ENCODE measurements at places on chromosomes 2 and 18.

- DNase-seq: no peak
Measured at GRCh38 chr18:32177530-32177929, 12.3 kb upstream of the MEP1B start.

DNA sequence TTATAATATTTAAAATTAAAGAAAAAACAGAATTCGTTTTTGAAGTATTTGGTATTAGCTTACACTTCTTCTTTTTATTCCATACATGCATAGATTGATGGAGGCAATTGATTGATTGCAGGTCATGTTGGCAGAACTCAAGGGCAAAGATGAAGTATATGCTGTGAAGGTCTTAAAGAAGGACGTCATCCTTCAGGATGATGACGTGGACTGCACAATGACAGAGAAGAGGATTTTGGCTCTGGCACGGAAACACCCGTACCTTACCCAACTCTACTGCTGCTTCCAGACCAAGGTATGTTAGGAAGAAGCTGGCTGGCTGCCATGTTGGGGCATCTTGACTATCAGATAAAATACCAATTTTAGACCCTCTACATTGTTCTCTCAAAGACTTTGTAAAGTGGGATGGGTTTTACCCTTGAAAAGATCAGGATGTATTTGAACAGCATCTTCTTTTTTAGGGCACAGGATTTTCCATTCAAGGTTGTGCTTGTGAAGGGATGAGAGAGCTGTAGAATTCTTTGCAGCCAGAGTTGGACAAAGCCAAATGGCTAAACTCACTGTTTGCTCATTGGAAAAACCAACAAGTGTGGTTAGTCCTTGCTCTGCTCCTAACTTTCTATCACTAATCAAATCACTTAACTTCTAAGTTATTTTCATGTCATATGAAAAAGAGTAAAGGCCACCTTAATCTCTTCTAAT lies 286.8 kb upstream of the EPAS1 start:
- no peak for DNase-seq

DNA sequence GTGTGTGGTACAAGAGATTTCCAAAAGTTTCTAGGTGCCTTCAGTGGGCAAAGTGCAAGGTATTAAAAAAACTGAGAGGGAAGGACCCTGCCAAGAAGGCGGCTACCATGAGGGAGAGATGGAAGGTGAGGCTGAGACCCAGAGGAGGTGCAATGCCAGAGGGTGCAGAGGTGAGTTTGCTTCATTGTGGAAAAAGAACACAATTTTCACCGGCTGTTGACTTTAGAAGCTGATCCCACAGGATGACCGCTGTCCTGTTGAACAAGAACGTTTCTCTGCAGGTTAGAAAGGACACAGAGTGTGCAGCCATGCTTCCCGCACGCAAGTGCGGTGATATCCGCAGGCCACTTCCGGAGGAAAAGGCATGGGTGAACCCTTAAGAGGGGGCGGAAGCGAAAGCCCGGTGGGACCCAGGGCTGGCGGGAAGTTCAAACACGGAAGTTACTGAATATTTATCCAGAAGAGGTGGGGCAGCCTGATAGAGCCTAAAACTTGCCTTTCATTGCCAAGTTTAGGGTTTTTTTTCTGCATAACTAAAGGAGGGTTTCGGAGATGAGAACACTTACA lies 16.6 kb downstream of the SP110 start:
- no peak for DNase-seq

DNA sequence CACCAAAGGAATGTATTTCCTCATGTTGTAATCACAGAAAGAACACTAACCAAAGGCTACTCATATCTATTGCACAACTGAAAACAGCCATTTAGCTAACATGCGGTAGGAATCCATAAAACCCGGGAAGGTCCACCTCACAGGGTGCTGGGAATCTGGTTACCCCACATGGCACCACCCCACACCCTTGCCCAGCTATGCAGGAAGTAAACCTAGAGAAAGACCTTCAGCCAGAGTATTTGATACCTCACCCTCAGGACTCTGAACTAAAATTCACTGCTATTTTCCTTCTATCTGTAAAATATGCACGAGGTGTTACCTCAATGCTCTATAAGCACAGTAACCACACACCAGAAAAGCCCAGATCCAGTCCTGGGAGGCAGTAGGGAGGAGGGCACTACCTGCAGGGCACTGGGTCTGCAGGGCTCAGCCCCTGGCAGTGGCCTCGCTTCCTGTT lies 45.8 kb downstream of the PTPN2 start:
- peak; percentile 91 for DNase-seq

DNA sequence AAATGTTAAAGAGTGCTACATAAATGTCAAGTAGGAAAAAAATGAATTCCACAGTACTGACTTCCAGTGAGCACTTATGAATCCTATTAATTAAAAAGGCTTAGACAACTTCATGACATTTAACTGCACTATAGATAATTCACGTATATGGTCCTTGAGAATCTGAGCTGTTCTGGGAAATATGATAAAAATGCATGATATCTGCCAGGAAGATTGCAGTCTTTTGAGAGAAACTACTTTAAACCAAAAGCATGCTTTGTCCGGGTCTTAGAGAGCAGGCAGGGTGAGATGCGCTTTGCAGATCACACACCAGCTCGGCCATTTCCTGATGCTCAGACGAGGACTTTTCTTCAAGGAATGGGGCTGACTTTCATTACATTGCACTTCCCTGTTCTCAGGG lies 42.6 kb downstream of the CMPK2 start:
- DNase-seq: no peak

DNA sequence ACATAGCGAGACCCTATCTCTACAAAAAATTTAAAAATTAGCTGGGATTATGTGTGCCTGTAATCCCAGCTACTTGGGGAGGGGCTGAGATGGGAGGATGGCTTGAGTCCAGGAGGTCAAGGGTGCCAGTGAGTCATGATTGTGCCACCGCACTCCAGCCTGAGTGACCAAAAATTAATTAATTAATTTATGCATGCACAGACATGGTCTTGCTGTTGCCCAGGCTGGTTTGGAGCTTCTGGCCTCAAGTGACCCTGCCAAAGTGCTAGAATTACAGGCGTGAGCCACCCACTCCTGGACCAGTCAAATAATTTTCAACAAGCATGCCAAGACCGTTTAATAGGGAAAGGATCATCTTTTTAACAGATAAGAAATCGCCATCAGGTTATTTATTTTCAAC lies 57.7 kb upstream of the TFCP2L1 start:
- DNase-seq: no peak

DNA sequence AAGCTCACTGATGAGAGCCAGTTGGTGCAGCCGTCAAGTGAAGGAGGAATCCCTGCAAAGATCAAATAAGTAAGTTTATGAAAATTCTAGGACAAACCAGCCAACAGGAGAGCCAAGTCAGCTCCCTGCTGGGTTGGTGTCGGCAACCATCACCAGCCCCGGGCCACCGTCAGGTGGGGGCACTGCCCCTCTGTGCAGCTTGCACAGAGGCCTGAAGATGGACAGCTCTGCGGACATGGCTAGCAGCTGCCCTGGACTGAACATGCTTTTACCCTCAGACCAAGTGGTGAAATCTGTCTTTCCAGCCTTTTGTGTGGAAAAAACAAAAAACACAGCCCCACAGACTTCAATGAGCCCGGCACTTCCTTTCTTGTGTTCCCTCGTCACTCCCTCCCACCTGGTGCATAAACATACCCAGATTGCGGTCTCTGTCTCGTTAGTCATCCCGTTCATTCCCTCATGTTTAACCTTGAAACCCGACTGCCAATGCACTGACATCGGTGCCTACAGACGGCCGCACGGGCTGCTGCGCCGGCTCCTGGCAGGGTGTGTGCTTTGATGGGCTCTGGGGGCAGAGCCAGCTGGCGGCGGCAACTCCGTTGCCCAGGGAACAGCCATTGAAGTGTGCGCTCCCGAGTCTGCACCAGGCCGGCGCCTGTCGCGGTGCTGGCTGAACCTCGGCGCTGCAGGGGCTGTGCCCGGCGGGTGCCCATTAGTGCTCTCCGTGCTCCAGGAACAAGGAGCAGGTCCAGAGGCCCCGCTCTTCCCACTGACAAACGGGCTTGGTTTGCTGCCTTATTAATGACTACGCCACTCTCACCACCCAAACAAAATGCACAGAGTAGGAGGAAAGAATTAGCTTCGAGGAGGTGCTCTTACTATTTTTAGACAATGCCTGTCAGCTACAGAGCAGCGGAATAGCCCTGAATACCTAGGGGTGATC lies 95.3 kb downstream of the EIPR1 start:
- peak; percentile 69 for DNase-seq

- no peak for DNase-seq
Measured at GRCh38 chr2:50714089-50714488, 317.8 kb downstream of the NRXN1 start.

DNA sequence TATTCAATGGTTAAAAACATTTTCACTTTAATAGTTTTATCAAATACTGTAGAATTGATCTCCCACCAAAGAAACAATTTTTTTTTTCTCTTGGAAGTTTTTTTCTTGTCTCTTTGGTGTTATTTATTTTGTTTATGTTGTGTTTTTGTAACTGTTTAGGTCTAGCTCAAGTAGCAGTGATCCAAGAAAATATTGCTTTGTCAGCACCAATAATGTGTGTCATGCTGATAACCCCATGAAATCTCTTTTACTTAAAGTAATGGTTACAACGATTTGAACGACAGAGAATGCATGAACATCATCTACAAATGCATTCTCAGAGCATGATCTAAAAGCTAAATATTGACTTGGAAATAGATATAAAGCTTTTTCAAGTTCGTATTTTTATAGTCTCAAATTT lies 122.9 kb downstream of the DOK6 start:
- DNase-seq: no peak

- no peak for DNase-seq
Measured at GRCh38 chr2:231372326-231372725, 23.2 kb upstream of the B3GNT7 start.

- no peak for DNase-seq
Measured at GRCh38 chr18:64175432-64175831, 26.5 kb upstream of the LINC00305 start.

DNA sequence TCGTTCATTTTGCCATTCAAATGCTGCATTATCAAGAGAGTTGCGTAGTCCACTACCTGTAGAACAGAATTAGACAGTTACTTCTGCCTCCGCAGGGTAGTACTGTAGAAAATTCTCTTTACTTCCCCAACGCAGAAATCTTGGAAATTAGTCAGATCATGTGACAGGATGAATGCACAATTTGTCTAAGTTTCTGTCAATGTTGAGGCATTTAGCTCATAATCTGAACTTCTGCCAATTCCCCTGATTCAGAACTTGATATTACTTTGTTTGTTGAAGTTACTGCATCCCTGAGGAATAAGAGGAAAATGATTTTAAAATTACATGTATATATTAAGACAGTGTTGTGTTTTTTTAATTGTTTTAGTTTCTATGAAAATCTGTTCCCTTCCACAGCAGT lies 83.4 kb downstream of the TTC27 start:
- DNase-seq: peak; percentile 90
